ENCODE measurements at places on chromosomes 12 and 14. TPM values are rescaled to one million over a fixed set of nuclear protein-coding genes. Genes with fewer than 3 reads are reported as not detected.

Gene KERA
- total RNA-seq, result not detected

DNA sequence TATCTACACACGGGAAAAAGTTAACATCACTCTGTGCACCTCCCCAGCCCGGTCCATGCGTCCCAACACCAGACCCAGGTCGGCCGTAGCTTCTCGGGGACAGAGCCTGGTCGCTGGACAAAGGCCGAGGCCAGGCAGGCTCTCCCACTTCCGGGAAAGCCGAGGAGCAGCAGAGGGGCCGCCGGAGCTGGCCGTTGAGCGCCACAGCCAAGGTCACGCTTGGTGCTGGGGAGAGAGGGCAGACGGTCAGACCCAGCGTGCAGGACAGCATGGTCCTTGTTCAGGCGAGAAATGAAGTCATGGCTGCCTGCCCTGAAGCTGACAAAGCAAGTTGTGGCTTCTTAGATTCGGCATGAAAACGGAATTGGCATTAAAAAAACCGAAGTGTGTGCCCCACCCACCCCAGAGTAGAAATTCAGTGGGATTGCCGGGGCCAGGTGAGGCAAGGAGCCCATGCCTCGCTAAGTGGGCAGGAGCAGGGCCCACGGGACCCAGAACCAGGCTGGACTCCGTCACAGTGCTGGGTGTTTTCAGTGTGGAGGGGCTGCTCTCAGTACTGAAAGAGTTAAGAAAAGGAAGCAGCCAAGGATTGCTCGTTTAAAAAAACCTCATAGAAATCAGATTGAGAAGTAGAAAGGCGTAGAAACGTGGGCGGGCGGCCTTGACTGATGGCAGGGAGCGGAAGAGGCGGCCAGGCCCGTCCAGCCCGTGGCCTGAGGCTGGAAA, 4.3 kb downstream of the ARL6IP4 start:
- ATAC-seq, result no peak

Gene CLEC2A
- total RNA-seq, result not detected

GRCh38 chr12:39327510-39327909, 115.4 kb downstream of the KIF21A start:
- no peak for ATAC-seq

DNA sequence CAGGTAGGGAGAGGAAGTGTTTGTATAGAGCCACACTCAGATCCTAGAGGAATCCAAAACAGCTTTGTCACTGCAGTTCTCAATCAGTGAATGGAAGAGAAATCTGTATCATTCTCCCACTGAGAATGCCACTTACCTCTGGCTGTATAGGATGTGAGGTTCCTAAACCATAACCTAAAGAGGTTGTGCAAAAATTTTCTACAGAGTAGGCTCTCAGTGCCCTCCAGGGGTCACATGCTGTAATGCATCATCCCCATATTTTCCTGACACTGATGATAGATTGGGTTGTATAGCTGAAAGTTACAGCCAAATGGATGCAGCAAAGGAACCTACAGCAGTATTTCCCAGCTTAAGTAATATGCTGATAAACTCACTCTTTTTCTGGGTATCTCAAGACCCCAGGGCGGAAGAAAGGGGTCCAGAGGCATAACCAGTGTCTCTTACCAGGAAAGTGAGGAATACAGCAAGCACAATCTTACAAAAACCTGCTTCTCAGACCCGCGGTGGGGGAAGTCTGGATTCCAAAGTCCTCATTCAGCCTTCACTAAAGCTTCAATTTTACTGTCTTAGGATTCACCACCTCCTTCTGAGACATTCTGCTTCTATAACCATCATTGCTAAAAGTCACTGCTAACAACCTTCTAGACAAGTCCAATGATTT, 3.8 kb downstream of the BCDIN3D start:
- ATAC-seq, result no peak

- peak; percentile 19 for ATAC-seq
Observed at GRCh38 chr14:77045238-77046162, 17.0 kb upstream of the IRF2BPL start.

DNA sequence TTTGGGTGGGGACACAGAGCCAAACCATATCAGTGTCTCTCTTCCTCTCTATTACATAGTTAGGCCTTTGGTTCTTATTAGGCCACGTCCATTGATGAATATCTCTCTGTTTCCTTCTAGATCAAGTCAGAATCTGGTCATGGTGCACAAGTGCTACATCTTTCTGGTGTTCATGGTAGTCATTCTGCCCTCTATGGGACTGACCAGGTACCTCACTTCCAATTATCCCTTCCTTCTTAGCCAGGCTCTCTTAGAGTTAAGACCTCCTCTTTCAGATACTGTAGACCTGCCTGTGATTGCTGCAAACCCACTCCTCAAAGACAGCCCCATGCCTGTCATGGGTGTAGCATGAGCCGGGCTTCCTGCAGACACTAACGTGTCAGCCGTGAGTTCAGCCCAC, 25.2 kb downstream of the NGB start:
- no peak for ATAC-seq

DNA sequence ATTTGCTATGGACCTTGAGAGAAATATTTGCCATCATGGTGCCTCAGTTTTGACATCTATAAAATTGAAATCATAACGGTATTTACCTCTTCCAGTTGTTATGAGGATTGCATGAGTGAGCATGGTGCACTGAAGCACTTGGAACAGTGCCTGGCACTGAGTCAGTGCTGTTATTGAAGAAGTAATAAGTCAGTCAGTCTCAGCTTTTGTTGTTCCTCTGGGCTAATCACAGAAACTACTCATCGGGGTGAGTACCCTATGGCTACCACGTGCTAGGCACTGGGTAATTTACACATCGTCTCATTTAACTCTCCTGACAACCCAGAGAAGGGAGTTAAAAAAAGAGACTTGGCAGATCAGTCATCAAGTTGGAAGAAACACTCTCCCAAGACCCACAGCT, 159.5 kb upstream of the NRXN3 start:
- peak; percentile 97 for ATAC-seq

DNA sequence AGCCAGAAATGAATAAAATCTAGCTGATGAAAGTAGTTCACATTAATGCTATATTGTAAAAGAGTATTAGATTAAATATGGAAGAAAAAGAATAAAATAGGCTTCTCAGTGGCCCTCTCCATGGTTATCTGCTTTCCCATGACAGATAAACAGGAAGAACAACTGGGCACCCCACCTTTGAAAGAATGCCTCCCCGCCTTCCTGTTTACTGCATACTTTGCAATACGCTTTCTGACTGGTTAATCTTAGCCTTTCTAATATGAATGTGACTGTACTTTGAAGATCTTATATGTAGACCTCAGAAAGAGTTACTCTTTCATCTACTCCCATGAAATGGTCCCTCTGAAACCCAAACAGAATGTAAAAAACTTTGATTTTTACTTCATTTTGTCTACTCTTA, 34.1 kb upstream of the DAAM1 start:
- ATAC-seq, result no peak

GRCh38 chr14:74867673-74868072, 8.3 kb downstream of the PROX2 start:
- ATAC-seq, result no peak

Gene IL26
- not detected for total RNA-seq

DNA sequence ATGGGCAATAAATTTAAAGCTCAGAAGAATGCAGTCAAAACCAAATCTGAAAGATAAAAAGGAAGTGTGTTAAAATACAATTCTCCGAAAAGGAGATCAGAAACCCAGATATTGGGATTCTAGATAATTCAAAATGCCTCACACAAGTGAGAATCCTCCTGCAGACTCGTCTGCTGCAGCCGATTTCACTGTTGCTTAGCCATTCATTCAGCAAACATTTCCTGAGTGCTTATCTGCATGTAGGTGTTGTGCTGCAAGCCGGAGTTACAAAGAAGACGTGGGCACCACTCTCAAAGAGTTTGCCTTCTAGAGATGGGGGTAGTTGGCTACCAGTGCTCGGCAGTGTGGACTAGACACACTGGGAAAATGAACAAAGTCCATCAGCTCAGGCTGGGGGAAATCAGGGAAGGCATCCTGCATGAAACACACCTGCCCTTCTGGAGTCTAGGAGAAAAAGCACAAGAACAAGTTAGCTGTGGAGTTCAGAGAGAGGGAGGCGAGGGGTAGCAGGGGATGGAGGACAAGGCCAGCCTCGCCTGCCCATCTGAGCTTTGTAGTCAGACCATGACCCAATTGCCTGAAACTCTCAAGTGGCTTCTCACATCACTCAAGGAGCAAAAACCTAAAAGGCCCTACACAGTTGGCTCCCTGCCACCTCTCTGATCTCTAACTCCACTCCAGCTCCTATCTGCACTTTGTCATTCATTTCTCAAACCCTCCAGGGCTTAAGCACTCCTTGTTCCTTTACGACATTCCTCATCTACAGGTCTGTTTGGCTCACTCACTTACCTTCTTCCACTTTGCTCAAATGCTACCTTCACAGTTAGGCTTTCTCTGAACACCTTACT, 310.0 kb upstream of the DDHD1 start:
- ATAC-seq, result no peak

DNA sequence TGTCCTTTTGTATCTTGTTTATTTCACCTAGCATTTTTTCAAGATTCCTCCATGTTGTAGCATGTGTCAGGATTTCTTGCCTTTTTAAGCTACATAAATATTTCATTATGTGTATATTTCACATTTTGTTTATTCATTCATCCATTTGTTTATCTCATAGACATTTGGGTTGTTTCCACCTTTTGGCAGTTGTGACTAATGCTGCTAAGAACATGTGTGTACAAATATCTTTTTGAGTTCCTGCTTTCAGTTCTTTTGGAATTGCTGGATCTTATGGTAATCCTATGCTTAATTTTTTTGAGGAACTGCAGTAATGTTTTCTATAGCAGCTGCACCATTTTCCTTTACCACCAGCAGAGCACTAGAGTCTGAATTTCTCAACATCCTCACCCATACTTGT, 62.4 kb downstream of the SCN8A start:
- ATAC-seq, result no peak

DNA sequence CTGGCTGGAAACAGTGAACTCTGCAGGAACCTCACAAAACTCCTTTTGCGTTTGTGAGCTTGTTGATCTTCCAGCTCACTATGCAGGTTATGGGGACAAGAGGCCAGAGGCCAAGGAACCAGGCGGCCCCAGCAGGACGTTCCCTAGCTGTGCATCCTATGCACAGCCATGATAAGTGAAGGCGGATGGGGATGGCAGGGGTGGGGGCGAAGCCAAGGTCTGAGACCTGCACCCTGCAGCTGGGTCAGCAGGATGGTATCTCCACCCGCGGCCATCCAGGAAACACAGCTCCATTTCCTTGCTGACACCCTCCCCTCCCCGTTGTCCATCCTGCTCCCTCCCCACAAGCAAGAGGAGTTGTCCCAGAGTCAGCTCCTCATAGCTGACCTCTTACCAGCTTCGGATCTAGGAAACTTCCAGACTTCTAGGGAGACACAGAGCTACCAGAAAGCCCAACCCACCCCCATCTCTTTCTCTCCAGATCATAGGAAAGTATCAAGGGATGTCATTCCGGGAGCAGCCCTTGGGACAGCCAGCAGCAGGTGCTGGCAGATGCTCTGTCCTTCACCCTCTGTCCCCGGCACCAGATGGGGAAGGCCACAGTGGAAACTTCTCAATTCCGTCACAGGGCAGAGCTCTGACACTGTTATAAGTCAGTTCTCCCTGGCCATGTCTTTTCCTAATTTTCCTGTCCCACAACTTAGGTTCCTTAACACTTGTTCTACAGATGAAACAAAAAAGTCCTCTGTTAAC, 9.4 kb downstream of the ZBTB39 start:
- no peak for ATAC-seq

GRCh38 chr14:23327947-23328744, 6.9 kb downstream of the PABPN1 start:
- ATAC-seq, result peak; percentile 73

GRCh38 chr14:67514650-67515385, 18.3 kb upstream of the PLEKHH1 start:
- ATAC-seq, result peak; percentile 51

- no peak for ATAC-seq
Observed at GRCh38 chr14:93337143-93337753, 4.4 kb upstream of the BTBD7 start.

Gene RNASE3
- not detected for total RNA-seq

DNA sequence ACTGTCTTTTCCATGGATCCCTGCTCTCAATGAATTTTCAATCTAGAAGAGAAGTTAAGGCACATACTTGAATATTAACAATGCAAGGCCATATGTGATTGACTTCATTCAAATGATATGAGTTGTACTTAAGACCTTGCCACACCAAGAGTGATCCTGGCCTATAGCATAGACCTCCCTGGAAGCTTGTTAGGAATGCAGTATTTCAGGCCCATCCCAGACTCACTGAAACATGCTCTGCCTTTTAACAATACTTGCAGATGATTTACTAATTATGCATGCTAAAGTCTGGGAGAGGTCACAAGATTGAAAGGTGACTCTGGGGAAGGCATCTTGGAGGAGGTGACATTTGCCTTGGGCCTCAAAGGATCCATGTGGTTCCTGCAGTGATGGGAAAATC, 43.2 kb downstream of the RFX4 start:
- no peak for ATAC-seq

DNA sequence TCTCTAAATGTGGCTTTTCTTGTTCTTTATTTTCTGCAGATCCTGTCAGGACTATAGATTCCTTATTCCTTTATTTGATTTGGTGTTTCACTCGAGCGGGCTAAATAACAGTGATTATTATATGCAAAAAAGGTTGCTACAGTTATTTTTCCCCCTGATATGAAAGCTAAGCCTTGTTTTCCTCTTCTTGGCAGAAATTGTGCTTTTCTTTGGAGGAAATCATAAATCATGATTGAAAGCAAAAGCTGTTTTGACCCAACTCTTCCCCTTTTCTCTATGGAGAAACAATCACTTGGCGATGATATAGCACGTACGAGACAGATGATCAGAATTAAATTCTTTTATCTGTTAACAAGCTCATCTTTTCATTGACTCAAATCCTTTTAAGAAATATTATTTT, 31.4 kb downstream of the PPFIBP1 start:
- no peak for ATAC-seq

GRCh38 chr14:68772761-68773381, 20.0 kb downstream of the ZFP36L1 start:
- no peak for ATAC-seq

DNA sequence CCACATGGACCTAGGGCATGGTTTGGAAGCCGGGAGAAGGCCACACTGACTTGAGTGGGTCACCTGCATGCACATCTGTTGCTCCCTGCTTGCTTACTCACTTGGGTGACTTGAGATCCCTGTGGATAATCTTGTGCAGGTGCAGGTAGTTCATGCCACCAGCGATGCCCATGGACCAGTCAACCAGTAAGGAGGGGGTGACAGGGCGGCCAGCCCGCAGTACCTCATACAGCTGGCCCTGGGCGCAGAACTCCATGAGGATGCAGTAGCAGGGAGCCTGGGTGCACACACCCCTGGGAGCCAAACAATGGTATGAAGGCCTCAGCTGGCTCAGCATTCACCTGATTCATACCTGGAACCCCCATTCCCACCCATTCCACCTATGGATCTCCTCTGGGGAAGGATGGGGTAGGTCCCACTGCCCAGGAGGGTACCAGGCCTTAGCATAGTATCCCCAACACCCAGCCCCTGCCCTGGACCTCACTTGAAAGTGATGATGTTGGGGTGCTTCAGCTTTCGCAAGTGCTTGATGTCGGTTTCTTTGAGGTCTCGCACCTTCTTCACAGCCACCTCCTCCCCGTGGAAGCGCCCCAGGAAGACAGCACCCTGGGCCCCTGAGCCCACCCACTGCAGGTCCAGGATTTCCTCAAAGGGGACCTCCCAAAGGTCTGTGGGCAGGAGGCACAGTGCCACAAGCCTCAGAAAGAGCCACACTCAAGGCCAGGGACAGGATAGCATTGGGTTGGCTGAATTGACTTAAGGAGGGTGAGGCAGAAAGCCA, 13.1 kb downstream of the MAP3K12 start:
- ATAC-seq, result no peak
